NCI-H1436 treated with DMSO at 0.1 percent for 48 hours (cell line): ENCODE measurements at places on chromosomes 13 and 19.

GRCh38 chr13:71754407-71754974, 112.5 kb downstream of the DACH1 start:
- no peak for DNase-seq

DNA sequence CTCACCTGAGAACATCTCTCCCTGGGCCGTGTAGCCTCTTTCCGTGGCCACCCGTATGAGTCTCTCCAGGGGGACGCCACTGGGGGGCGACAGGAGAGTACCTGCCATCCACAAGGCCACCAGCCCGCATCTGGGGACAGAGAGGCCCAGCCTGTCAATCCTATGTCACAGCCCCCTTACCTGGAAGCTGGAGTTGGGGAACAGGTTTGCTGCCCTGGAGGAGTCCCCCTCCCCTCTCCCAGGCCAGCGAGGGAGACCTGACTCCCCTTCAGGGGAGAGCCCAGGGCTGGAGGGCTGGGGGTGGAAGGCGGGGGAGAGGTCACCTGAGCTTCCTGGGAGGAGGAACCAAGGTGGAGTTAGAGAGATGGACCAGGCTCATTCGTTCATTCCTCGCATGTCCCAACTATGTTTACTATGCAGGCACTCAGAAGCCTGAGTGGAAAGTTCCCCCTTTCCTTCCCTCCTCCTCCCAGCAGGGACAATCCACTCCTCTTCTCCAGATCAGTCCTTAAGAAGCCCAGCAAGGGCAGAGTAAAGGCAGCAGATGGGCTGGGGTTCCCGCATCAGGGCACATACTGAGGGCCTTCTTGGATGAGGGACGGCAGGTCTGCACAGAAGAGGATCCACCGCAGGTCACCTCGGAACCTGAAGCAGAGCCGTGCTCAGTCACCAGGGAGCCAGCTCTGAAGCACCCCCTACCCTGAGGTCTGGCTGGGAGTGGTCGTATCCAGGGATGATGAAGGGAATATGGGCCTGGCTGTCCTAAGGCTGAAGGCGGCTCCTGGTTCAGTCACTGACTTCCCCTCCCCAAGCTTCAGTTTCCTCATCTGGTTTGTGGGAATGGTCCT, 5.5 kb downstream of the ACTMAP start:
- no peak for DNase-seq

DNA sequence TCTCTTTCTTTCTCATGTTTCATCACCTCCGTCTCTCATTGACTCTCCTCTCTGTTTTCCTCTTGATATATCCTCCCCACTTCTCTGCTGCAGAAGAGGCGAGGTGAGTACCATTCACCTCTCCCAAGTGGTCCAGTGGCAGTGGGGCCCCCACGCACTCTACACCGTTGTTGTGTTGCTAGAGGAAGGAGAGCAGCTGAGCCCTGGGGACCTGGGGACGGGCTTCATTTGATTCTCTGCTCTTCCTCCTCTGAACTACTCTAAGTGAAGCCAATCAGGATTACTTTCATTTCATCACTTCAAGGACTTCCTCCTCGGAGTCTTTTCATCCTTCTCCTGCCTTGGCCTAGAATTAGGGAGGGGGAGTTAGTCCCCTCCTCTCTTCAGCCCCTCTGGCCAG, 64.6 kb downstream of the CCNE1 start:
- DNase-seq = no peak

DNA sequence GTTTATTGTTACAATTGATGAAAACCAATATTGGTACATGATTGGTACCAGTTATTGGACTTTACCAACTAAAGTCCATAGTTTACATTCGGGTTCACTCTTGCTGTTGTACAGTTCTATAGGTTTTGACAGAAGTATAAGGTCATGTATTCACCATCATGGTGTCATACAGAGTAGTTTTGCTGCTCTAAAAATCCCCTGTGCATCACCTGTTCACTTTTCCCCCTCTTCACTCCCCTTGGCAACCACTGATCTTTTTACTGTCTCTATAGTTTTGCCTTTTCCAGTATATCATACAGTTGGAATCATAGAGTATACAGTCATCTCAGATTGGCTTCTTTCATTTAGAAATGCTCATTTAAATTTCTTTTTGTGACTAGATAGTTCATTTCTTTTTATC, 51.2 kb upstream of the MED4 start:
- DNase-seq = no peak

DNA sequence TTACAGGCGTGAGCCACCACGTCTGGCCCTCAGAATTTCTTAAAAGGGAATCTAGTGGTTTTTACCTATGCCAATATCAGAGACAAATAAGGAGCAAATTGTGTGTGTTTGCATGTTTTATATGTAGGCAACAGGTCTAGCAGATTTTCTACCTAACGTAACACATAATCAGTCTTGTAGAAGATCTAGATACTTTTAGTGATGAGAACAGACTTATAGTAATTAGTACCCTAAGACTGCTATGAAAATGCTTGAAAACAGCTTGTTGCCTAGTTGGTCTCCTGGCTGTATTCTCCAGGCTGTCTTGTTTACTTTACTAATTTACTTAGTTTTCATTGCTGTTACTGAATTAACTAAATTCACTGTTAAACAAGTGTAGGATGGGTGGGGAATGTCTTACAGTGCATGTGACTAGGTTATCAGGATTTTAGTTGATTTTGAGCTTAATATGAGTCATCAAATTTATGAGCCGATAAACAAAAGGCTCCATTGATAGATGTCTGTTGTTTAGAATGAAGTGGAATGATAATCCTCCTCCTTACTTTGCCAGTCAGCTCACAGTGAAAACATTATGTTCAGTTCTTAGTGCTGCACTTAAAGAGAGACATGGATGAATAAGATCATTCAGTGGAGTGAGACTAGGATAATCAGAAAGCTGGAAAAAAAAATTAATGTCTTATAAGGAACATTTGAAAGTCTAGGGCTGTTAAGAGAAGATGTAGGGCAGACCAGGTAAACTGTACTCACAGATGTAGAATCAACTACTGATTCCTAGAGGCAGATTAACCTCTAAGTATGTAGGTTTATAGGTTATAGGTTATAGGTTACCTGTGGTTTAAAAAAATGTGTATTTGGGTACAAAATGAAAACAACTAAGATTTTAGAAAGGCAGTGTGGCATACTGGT, 22.4 kb downstream of the GTF2F2 start:
- DNase-seq = no peak

DNA sequence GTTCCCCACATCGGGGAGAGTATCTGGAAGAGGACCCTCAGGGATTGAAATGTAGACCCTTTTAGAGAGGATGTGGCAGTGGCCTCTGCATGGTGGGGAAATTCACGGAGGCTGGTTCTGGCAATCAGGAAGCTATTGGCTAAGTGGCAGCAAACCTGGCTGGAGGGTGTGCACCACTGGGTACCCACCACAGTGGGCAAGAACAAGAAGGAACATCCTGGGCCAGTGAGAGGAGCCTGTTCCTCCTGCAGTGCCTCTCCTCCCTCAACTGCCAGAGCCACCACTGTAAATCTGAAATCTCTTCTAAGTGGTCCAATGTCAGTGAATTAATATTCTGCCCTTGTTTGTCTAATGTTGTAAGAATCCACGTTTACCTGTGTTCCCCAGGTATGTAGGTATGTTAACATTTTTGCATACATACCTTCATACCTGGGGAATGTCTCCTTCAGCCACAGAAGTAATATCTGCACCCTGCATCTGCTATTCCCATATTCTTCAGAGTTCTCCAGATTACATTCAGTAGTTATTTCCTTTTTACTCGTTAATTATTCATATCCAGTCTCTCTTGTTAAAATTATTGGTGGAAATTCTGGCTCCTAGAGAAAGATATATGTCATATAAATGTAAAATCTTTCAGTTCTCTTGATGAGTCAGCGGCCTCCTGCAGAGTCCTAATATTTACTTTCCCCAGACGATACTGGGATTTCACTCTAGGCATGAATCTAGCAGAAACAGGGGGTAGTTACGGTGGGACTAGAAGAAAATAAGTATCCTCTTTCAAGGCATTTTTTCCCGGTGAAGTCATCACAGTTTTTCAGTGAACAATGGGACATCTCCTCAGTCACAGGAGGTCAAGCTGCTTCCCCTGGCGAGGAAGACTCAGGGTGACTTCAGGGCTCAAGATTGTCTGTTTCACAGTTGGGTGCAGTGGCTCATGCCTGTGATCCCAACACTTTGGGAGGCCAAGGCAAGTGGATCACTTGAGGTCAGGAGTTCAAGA, 148.3 kb downstream of the MYO16 start:
- no peak for DNase-seq

DNA sequence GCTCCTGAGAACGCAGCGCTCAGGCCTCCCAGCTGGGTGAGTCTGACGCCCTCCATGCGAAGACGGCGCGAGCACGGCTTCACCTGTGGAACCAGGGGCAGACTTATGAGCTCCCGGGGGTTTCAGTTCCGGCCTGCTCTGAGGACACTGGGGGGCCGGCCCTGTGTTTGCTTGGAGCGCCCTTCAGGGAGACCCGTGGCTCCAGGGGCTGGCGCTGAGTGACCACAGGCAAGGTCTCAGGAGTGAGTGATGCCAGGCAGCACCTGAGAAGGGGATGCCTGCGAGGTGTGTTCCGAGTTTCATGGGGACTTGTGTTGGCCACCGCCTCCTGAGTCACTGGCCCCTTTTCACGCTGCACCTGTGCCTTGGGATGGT, 4.5 kb downstream of the MCF2L start:
- DNase-seq = no peak

DNA sequence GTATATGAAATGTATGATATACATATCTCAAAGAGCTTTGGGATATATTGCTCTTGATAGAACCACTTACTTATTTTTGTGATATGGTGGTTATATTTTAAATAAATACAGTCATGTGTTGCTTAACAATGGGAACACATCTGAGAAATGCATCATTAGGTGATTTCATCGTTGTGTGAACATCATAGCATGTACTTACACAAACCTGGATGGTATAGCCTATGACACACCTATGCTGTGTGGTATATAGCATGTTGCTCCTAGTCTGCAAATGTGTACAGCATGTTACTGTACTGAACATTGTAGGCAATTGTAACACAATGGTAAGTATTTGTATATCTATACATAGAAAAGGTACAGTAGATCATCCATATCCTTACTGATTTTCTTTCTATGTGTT, 7.7 kb downstream of the RB1 start:
- no peak for DNase-seq

DNA sequence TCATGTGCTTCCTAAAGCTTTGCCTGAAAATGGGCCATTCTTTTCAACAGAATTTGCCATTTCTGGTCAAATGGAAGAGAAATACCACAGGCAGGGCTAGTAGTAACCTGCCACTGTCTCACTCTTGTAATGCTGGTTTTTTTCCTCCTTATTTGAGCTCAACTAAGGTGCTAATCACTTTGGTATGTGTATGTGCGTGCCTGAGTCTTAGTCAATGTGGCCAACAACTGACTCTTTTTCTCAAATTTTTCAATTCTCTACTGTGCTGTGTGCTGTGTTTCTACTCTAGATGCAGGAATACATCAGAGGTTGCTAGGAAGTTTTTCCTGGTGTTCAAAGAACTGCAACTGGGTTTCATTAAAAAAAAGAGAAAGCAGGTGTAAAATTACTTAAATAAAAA, 870.2 kb downstream of the EFNB2 start:
- no peak for DNase-seq

- DNase-seq = no peak
Observed at GRCh38 chr19:31436121-31436776, 87.0 kb upstream of the TSHZ3 start.

DNA sequence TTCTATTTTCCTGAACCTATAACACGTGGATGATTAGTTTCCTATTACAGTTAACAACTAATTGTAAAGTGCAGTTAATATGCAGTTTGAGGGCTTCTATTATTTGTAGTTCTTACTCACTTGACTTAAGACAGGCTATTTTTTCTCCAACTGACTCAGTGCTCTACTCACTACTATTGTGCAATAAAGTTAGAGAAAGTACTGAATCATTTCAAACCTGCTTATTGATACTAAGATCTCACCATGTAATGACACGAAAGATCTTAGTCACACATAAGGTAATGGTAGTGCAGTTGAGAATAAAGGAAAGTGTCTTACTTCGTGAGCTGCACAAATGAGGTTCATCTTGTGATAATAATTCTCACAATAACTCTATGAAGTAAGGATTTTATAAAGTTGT, 22.8 kb upstream of the ITM2B start:
- DNase-seq = no peak

- DNase-seq = peak; percentile 1
Observed at GRCh38 chr13:25292301-25292700, 5.0 kb upstream of the MTMR6 start.

- DNase-seq = no peak
Observed at GRCh38 chr13:58097831-58098230, 466.3 kb downstream of the PCDH17 start.

DNA sequence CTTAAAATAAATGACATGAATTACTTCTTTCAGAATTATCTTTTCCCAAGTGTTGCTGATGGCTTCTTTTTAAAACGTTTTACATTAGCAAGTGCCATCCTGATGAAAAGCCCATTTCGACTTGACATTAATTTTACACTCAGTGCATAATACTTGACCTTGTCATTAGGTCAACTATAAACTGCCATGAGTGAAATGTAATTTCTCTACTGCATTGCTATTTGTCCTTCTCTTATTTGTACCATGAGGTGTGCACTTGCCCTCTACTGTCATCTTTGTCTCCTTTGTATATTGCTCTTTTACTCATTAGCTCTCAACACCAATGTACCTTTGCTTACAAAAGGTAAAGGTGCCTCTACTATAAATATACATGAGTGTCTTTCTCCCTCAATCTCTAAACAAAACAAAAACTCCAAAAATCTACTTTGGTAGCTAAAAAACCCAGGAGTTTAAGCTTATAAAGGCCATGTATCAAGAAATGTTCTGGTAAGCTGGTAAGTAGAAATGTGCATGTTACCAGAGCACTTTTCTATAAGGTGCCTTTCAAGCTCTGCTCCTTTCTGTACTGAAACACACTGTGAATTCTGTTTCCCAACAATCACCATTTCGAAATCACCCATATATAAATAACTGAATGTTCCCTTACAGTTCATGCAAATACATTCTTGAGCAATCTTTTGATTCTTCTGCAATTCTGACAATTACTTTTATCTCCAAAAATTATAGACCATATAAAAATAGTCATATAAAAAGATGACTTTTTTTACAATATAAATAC, 351.4 kb downstream of the SLITRK5 start:
- DNase-seq = no peak

GRCh38 chr19:13861392-13861713, 15.6 kb upstream of the NANOS3 start:
- DNase-seq = no peak

DNA sequence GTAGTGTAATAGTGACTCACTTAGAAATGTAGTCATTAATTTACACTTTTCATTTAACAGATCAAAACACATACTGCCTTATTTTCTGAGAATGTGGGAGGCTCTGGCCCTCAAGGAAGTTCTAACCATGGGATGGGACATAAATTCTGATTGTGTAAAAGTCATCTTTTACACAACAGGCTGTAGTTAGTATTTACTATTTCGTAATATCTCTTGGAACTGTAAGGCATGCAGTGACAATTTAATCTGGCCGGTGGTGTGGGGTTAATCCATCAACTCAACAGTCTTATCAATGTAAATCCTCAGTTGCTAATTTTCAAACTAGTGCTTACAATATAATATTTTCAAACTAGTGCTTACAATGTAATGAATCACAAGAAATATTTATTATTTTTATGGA, 1599.2 kb downstream of the EFNB2 start:
- no peak for DNase-seq

- no peak for DNase-seq
Observed at GRCh38 chr13:98922306-98922705, 55.6 kb downstream of the DOCK9 start.
